Chondrocyte (in vitro differentiated cells): ENCODE measurements at places on chromosomes 7 and 10.

GRCh38 chr7:150983893-150984368 is 5.8 kb upstream of the KCNH2 start:
- DNase-seq: no peak
- peaks cover 10% of the 10 kb centered on the region for H3K4me1 ChIP-seq
- no peaks in the 10 kb centered on the region for H3K36me3 ChIP-seq
- H3K27ac ChIP-seq: no peak overlapping the region

DNA sequence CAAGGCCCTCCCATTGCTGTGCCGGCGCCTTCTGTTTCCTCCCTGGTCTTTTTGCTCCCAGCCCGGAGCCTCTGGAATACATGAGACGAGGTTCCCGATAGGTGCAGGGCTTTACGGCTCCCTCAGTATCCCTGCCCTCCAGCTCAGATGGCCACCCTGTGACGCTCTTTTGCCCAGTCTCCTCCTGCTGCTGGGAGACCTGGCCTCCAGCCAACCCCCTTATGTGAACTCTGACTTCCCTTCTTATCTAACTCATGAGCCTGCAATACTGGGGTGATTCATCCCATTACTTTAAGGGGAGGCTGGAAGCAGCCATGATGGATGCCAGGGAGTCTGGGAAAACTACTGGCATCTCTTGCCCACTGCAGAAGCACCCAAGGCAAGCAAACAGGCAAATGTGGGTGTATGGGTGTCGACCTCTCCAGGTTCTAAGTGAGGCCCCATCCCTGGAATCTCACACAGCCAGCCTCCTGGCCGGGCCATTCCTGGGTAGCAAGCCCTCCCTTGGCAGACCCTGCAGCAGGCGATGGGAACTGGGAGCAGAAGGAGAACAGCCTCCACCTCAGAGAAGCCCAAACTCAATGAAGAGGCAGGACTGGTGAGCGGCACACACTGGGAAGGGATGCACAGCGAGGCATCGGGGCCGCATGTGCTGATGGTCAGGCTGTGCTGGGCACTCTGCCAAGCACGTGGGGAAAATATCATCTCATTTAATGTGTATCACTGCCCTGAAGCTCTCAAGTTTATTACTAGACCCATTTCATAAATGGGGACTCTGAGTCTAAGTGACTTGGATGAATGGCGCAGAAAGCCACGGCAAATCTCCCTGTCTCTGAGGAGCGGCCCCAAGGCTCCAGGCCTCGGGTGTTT is 97.5 kb downstream of the FAM53B start:
- H3K27me3 ChIP-seq: no peaks in the 10 kb centered on the region
- no peak overlapping the region for H3K4me3 ChIP-seq
- H3K36me3 ChIP-seq: no peaks in the 10 kb centered on the region

DNA sequence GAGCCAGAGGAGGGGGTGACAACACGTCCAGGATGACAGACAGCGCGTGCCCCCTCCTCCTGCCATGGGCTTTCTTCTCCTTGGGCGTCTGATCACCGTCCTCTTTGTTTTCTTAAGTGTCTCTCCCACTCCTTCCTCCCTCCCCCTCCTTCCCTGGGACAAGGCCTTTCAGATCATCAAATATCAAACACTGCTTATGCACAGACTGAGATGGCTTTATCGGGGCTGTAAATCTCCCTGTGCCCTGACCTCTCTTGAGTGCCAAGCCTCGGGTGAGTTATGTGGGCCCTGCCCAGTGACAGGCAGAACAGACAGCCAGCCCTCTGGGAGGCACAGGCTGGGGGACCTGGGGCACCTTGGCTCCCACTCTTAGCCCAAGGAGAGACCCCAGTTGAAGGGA is 116.4 kb downstream of the C10orf105 start:
- no peak overlapping the region for H3K27ac ChIP-seq
- no peaks in the 10 kb centered on the region for H3K36me3 ChIP-seq
- H3K4me1 ChIP-seq: peaks cover 6% of the 10 kb centered on the region
- peaks cover 7% of the 10 kb centered on the region for H3K27me3 ChIP-seq
- DNase-seq: no peak

DNA sequence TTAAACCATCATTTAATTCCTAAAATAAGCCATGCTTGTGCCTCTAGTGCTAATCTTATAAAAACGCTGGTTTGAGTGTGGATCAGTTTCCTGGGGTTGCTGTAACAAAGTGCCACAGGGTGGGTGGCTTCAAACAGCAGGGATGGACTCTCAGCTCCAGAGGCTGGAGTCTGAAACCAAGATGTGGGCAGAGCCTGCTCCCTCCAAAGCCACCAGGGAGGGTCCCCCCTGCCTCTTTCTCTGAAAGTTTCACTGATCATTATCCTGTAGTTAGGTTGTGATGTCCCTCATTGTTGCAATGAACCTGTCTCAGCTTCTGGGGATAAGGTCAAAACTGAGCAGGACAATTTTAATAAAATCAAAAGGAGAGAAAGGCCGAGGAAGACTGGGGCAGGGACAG is 251.9 kb upstream of the TCERG1L start:
- H3K4me3 ChIP-seq: no peak overlapping the region
- no peak overlapping the region for H3K27ac ChIP-seq
- H3K27me3 ChIP-seq: no peaks in the 10 kb centered on the region
- H3K36me3 ChIP-seq: no peaks in the 10 kb centered on the region
- no peak for DNase-seq
